Suprapubic skin (tissue), 4 donors: ENCODE measurements at places on chromosomes 13 and 19.

- DNase-seq: no peak
Measured at GRCh38 chr13:65264066-65264465, 1966.1 kb downstream of the PCDH9 start.

DNA sequence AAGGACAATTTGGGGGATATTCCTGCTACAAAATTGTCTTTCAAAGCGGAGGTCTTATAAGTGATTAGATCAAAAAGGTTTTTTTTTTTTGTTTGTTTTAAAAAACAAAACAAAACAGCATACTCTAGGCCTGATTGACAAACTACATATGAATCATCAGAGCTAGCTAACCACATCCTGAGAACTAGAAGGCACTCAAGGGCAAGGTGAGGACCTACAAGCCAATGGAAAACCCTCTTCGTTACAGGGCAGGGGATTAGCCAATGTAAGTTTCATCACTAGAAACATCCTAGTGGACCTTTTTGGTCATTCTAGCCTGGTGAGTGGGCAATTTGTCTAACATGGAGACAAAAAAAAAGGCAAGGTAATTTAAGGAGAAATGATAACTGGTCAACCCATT is 428.6 kb downstream of the RFC3 start:
- DNase-seq: no peak

GRCh38 chr13:64793592-64793991 is 2436.5 kb downstream of the PCDH9 start:
- DNase-seq: no peak

DNA sequence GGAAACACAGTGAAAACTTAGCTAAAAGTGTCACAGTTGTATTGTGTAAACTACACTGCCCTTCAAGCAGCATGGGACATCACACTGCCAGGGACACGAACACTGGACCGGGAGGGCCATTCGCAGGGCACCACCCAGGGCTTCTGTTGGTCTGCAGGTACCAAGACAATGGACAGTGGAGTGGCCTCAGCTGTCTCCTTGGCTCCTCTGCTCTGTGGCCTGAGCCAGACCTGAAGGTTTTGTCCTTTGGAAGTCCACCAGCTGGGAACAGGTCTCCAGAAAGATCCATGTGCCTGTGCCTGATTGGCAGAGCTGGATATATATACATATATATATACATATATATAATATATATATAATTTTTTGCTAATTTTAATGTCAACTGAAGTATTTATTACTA is 149.8 kb downstream of the ZNF536 start:
- no peak for DNase-seq

GRCh38 chr13:26726684-26727083 is 33.9 kb downstream of the GPR12 start:
- no peak for DNase-seq

DNA sequence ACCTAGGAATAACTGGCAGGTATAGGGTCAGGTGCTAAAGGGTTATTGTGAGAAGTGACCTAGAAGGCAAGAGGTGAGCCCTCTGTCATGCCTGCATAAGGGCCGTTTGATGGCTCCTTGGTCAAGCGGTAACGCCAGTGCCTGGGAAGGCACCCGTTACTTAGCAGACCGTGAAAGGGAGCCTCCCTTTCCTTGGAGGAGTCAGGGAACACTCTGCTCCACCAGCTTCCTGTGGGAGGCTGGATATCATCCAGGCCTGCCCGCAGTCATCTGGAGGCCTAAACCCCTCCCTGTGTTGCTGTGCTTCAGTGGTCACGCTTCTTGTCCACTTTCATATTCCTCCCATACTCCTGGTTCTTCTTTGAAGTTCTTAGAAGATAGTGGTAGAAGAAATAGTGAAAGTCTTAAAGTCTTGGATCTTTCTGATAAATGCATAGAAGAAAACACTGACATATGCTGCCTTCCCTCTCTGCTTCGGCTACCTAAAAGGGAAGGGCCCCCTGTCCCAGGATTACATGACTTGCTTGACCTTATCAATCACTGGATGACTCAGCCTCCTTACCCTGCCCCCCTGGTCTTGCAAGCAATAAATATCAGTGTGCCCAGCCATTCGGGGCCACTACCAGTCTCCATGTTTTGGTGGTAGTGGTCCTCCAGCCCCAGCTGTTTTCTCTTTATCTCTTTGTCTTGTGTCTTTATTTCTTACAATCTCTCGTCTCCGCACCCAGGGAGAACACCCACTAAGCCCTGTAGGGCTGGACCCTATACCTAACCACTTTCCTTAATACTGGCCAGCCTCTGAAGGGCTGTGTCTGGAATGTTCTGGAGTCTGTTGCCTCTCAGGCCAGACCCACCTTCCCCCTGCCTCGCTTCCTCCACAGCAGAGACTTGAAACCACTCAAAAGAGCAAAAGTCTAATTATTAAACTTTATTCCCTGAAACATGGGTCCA is 16.1 kb upstream of the ABCC4 start:
- DNase-seq: no peak

DNA sequence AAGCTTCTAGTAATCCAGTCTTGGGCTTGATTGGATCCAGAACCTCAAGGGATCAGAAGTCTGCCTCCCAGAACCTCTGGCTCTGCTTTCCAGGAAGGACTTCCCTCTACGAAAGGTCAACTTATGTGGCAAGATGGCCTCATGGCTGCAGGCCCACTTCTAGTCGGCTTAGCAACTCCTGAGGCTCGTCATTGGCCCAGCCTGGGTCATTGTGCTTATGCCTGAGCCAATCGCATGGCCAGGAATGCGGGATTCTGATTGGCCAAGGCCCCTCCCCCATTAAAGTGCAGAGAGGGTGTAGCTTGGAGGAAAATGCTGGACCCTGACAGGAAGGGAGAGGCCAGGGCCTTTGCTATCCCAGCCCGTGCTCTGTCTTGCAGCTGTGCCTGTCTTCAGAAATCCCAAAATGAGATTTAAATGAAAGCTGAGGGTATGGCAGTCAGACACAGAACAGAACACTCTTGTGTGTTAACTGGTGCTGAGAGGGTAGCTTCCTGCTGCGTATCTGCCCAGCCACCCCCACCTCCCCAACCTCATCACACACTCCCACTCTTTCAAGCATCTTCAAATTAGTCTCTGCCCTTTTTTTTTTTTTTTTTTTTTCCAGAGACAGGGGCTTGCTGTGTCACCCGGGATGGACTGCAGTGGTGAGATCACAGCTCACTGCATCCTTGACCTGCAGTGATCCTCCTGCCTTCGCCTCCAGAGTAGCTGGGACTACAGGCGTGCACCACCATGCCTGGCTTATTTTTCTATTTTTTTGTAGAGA is 5.5 kb upstream of the CCNE1 start:
- no peak for DNase-seq

GRCh38 chr13:31278869-31279268 is 79.1 kb downstream of the B3GLCT start:
- no peak for DNase-seq

DNA sequence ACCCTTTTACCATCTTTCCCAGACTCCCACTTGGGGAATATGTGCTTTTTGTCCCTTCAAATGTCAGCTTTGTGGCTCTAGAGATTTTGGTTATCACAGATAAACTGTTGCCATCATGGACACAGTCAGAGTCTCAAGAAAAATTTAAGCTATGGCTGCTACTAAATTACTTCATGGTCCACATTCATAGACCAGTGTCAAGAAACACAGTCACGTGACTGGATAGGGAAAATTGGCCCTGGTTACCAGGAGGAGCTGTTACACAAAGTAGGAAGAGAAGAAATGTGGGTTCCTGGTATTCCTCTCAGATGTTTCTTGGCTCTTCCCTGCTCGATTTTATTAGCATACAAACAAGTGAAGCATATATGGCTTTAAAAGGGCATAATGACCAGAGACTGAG is 348.9 kb downstream of the NDFIP2 start:
- no peak for DNase-seq

- no peak for DNase-seq
Measured at GRCh38 chr13:30157616-30157993, 149.7 kb downstream of the KATNAL1 start.

DNA sequence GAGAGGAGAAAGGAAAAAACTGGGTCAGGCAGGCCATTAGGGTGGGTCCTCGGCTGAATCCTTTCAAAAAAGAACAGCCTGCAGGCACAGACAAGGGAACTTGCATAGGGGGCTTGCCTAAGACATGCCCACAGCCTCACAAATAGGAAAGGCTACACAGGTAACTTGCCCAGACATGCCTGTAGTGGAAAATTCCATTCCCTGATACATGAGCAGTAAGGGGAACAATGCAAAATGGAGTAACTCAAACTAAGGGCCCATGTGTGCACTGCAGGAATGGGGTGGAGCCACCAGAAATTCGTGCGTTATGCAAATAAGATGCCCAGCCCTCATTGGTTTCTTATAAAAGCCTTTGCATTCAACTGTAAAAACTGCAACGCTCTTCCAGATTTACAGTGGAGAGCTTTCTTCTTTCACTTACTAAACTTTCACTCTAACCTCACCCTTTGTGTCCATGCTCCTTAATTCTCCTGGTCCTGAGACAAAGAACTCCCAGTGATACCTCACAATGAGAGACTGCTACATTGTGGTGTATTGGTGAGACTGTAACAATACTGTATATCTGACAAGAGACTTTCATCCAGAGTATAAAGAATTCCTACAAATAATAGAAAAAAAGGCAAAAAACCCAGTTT is 59.5 kb upstream of the SLITRK1 start:
- DNase-seq: no peak

DNA sequence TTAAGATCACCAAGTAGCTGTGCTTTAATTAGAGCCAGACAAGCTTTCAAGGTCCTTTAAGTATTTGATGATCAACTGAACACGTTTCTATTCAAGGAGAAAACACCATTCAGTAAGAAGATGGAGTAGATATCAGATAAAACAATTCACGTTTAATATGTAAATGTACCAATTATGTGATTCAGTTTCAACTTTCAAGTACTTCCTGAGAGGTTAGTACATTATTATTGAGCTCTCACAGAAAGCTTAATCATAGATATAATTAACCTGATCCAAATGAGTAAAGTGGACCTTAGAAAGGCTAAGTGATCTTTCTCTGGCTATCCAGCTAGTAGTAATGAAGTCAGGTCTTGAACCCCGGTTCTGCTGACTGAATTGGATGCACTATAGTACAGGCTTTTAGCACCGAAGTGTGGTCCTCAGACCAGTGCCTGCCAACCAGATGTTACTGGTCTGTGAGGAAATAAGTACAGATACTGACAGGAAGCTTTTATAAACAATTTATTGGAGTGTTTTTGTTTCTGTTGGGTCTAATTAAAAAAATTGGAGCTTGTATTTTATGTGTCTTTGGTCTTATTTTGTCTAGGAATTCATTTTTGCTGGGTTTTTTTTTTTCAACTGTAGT is 10.2 kb downstream of the CLN5 start:
- DNase-seq: no peak
